GDM1 (cell line): ENCODE measurements at places on chromosomes 4 and X.

- DNase-seq: no peak
Observed at GRCh38 chr4:20687864-20688263, 12.4 kb upstream of the PACRGL start.

GRCh38 chrX:103360092-103360491, 3.8 kb downstream of the TCEAL9 start:
- DNase-seq: peak; percentile 75

DNA sequence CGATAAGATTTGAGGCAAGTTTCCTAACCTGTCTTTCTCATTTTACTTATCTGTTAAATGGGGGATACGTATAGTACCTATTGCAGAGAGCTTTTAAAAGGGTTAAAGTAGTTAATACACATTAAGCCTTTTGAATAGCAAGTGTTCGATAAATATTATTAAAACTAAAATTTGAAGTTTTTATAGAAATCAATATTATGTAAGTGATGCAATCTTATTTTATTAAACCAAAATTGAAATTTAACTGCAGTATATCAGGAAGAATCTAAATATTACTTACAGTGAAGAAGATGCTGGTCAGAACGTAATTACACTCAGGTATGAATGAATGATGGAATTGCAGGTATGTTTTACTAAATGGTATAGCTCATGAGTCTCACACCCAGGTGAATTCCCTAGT, 58.0 kb downstream of the ANXA3 start:
- DNase-seq: no peak

DNA sequence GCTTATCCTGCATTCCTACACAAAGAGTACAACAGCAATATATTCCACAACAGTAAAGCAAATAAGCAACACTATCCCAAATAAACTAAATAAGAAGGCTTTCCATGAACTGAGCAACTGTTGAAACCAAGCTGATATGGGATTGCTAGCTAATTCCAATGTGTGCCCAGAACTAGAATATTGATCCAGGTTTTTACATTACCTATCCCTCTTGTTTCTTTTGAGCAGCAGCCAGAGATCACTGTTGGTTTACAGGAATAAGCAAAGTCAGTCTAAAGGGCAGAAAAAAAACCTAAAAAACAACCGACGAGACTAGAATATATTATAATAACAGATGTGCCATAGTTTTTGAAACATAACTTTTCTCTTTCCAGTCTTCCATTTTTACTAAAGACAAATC, 22.4 kb upstream of the ADH4 start:
- no peak for DNase-seq

- DNase-seq: no peak
Observed at GRCh38 chr4:131650951-131651350, 1498.1 kb upstream of the PCDH10 start.

- DNase-seq: no peak
Observed at GRCh38 chr4:9898596-9899305, 117.3 kb downstream of the DRD5 start.

DNA sequence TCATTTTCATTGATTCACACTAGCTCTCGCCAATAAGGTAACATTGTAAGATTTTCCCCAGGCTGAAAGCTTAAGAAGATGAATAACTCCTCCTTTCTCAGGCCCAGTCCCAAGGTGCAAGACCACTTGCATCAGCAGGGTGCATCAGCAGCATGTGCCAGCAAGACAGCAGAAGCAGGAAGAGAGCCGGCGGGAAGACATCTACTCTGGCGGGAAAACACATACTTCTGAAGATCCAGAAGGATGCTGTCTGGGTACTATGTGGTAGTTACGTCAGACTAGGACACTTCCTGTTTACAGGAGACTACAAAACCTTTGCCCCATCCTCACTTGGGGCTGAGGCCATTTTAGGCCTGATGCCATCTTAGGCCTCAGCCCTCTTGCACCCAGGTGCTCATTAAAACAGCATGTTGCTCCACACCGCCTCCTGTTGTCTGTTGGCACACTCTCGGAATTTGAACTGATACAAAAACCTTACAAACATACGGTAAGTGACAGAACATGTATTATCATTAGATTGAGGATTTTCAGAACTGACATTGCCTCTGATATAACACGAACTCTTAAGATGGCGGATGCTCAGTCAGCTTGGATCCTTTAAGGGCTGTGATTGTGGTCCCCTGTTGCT, 886.5 kb upstream of the EPHA5 start:
- no peak for DNase-seq
